ENCODE measurements at places on chromosomes 16 and 17.

DNA sequence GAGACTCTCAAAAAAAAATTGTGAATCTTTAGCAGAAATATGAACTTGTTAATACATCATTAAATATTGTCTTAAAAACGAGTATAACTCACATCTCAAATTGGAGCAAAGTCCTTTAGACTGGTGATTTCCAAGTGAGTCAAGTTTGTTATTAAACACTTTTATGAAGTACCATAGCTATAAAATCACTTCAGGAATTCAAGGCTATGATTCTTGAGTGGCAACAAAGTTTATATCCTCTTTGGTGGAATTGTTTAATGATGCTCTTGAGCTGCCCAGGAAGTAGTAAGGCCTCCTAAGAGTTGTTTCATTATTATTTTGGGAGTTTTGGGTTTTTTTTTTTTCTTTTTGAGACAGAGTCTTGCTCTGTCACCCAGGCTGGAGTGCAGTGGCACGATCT is 16.7 kb upstream of the BLMH start:
- DNase-seq = no peak

DNA sequence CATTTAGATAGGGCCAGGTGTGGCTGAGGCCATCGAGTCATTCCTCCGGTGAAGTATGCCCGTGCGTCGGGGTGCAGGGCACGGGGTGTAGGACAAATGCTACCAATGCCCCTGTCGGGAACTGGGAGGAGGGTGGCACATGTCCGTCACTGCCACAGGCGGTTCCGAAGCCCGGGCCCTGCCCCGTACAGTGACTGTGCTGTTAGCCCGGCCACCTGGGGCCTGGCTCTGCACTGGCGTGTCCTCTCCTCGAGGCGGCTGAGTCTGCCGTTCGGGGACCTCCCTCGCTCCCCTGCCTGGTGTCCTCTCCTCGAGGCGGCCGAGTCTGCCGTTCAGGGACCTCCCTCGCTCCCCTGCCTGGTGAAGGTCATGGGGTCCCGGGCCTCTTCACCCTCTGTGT is 7.0 kb upstream of the ZFPM1 start:
- DNase-seq = no peak

- peak; percentile 53 for DNase-seq
Observed at GRCh38 chr16:79768276-79768970, 167.9 kb upstream of the MAF start.

- no peak for DNase-seq
Observed at GRCh38 chr17:60947100-60947499, 269.4 kb downstream of the BCAS3 start.

Data from adrenal gland (tissue), 19 donors.